Stimulated activated CD4-positive, alpha-beta T cell treated with anti-CD3 and anti-CD28 coated beads, Interleukin-4, amount 100 ng/mL, for 1 hour (primary cell): ENCODE measurements at places on chromosomes 7 and 10.

DNA sequence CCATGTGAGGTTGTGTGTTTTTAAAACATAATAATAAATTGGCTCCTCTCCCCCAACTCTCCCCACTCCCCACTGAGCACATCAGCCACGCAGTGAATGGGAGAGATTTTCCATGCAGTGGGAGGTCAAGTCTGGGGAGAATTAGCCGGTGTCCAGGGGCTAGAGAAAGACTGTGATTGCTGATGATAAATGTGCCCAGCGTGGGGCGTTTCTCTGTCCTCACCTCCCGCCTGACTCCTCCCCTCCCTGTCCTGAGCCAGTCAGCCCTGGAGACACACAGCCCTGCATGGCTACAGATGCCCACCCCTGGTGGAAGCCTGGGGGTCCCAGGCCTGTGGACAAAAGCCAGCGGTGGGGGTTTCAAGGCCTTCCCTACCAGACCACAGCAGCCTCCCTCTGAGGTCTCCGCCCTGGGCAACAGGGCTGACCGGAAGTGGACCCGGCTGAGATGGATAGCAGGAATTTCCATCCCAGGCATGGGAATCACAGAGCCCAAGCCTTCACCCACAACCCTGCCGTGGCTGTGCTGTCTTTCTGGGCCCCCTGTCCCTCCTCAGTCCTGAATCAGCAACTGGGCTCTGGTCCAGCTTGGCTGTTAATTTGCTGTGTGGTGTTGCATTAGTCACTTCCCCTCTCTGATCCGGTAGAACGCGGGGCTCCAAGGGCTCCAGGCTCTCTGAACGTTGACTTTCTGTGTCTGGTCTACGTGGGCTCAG is 46.8 kb upstream of the SLC29A3 start:
- no peak for DNase-seq

DNA sequence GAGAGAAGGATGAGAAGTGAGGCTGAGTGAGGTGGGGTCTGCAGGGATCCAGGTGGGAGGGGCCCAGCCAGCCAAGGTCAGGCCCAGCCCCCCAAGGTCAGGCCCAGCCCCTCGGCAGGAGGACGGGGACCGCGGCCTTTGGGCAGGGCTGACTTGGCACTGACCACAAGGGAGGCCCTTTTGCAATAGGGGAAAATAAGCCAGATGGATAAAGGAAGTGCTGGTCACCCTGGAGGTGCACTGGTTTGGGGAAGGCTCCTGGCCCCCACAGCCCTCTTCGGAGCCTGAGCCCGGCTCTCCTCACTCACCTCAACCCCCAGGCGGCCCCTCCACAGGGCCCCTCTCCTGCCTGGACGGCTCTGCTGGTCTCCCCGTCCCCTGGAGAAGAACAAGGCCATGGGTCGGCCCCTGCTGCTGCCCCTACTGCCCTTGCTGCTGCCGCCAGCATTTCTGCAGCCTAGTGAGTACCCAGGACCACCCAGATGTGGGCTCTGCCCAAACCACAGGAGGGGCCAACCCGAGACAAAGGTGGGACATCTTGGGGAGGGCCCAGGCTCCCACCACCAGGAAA is at the start of gene PILRA:
TSS of gene PILRA (plus strand) at position 227 of the 571 bp plus-strand sequence. CDS start at position 397, 170 bp downstream.
- DNase-seq = no peak

GRCh38 chr10:10222304-10222841 is 795.3 kb upstream of the CELF2 start:
- no peak for DNase-seq

DNA sequence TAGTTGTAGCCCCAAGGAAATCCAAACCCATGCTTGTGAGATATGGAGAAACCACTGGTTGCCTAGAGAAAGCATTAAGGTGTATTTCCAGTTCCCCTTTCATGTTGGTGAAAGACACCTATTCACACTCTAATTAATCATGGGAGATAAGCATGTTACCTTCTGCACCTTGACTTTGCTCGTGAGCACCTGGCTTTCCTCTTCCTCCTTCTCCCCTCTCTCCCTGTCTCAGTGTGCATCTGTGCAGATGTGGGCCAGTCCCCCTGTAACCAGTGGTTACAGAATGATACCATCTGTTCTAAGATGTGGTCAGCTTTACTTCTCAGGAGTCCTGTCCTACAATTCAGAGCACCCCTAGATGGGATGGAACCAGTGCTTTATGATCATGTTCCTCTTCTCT is 160.6 kb downstream of the LCOR start:
- no peak for DNase-seq

DNA sequence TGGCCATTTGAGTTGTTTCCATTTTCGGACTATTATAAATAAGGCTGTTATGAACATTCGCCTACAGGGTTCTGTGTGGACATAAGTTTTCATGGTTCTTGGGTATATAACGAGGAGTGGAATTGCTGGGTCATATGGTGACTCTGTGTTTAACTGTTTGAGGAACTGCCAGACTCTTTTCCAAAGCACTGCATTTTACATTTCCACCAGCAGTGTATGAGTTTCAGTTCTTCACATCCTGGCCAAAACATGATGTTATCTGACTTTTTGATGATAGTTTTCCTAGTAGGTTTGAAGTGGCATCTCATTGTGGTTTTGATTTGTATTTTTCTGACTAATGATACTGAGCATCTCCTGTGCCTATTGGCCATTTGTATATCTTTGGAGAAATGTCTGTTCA is 5.4 kb downstream of the SUV39H2 start:
- no peak for DNase-seq

GRCh38 chr10:126087153-126087680 is 190.9 kb downstream of the FANK1 start:
- no peak for DNase-seq
